Progenitor cell of endocrine pancreas (in vitro differentiated cells): ENCODE measurements at places on chromosomes 4 and X. TPM values are rescaled to one million over a fixed set of nuclear protein-coding genes. Genes with fewer than 3 reads are reported as not detected.

DNA sequence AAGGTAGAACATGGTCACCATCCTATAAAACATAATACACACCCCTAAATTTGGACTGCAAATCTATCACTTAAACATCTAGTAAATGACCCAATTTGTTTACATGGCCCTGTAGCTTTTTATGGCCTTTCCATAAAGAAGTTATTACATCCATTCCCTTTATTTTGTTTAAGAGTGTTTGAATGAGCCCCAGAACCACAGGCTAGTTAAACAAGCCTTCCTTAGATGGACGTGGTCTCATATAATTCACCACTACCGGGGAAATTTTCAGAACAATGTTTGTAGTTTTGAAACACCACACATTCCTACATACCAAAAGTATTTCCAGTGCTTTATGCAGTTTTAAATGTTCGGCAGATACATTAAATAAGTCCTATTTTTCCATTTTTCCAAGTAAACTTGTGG, 12.3 kb downstream of the PDGFC start:
- peak overlapping the region; percentile 62 for H3K27ac ChIP-seq
- H3K27me3 ChIP-seq: no peaks in the 10 kb centered on the region
- no peak for DNase-seq
- H3K4me1 ChIP-seq: peaks cover 66% of the 10 kb centered on the region
- peaks cover 9% of the 10 kb centered on the region for H3K36me3 ChIP-seq

DNA sequence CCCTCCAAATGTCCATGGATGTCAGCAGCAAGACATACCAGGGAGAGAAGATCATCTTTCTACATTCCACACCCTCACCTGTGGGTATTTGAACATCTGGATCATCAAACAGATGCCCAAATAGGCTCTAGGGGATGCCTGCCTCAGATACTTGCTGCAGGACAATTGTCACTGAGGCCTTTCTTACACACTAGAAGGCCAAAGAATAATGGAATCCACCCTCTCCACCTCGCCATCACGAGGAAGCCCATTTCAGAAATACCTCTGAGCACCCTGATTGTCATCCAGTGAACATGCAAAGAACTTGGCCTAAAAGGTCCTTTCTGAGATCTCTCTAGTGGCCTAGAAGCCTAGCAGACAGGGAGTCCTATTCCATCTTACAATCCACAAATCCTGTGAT, 6.9 kb upstream of the KIAA1210 start:
- no peak overlapping the region for H3K27ac ChIP-seq
- no peak overlapping the region for H3K4me3 ChIP-seq
- H3K4me1 ChIP-seq: no peaks in the 10 kb centered on the region
- H3K27me3 ChIP-seq: no peaks in the 10 kb centered on the region
- H3K36me3 ChIP-seq: no peaks in the 10 kb centered on the region

DNA sequence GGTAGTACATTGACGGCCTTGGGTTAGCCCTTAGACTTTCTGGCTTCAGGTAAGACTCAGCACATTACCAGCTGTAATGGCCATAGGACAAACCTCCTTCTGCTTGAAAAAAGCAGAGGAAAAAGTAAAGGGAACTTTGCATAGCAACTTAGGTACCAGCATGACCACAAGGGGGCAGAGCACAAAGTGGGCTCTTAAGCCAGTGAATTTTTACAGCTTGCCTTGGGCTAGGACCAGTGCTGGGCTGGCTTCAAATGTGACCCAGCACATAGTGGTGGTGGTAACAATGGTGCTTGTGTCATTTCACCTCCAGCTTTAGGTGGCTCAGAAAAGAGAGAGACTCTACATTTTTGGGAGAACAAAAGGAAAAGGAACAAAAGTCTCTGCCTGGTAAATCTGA, 66.1 kb downstream of the KLHL4 start:
- no peaks in the 10 kb centered on the region for H3K36me3 ChIP-seq
- no peak overlapping the region for H3K4me3 ChIP-seq
- H3K27ac ChIP-seq: no peak overlapping the region
- no peaks in the 10 kb centered on the region for H3K27me3 ChIP-seq
- no peaks in the 10 kb centered on the region for H3K4me1 ChIP-seq
- DNase-seq: no peak

- H3K4me3 ChIP-seq: peak within 1 kb of the TSS; percentile 74
- peaks cover 7% of the 10 kb centered on the region for H3K4me1 ChIP-seq
- DNase-seq: peak; percentile 27
- no peaks in the 10 kb centered on the region for H3K27me3 ChIP-seq
- H3K36me3 ChIP-seq: no peaks in the 10 kb centered on the region
Measured at GRCh38 chrX:53048169-53049126, at the start of gene GPR173. Gene GPR173, plus strand, starts transcription at chrX:53048789. Its CDS starts 27,833 bp downstream, at chrX:53076622.

DNA sequence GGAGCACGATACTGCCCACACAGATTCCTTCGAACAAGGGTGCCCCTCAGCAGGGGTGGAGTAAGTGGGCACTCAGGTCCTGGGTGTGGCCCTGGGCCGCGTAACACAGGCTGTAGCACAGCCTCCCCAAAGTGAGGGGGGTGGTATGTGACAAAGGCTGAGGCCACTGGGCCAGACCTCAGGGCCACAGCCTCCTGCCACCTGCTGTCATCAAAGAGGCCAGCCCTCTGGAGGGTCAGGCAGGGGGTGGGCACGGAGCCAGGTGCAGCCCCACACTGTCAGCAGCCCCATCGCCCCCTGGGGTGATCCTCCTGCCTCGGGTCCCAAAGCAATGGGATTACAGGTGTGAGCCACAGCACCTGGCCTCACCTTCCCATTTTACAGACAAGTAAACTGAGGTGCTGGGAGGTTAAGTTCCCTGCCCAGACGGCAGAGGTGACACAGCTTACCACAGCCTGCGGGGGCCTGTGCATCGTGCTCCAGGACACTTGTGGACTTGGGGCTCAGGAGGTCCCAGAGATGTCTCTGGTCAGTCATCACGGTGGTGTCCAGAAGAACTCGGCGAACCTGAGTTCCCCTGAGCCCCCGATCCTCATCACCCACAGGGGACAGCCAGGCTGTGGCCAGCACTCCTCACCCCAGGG, 27.5 kb upstream of the MXD4 start:
- no peak overlapping the region for H3K27ac ChIP-seq
- H3K4me1 ChIP-seq: no peaks in the 10 kb centered on the region
- no peaks in the 10 kb centered on the region for H3K27me3 ChIP-seq
- DNase-seq: no peak
- peaks cover 2% of the 10 kb centered on the region for H3K36me3 ChIP-seq

- H3K27me3 ChIP-seq: no peaks in the 10 kb centered on the region
- DNase-seq: no peak
- no peak overlapping the region for H3K27ac ChIP-seq
- H3K4me1 ChIP-seq: peaks cover 3% of the 10 kb centered on the region
- H3K4me3 ChIP-seq: no peak overlapping the region
Measured at GRCh38 chr4:85955620-85956292, 404.1 kb downstream of the MAPK10 start.

- no peak overlapping the region for H3K4me3 ChIP-seq
- no peak overlapping the region for H3K27ac ChIP-seq
- no peaks in the 10 kb centered on the region for H3K27me3 ChIP-seq
- peaks cover 1% of the 10 kb centered on the region for H3K36me3 ChIP-seq
- DNase-seq: no peak
Measured at GRCh38 chr4:38467296-38467695, 196.7 kb upstream of the KLF3 start.

MAGEC3 gene
- total RNA-seq: 0.31 TPM in 1 of 2 replicates, not detected in the other

TCP11X2 gene
- 4.7 and 5.3 TPM in 2 replicates for total RNA-seq

BTC gene
- total RNA-seq: 0.46 and 0.60 TPM in 2 replicates

ARX gene
- total RNA-seq: 4.5 and 5.8 TPM in 2 replicates

PRRG1 gene
- 1.7 and 2.5 TPM in 2 replicates for total RNA-seq

TMEM150C gene
- total RNA-seq: 7.3 and 8.6 TPM in 2 replicates
